ENCODE measurements at places on chromosomes 3 and 15.

- peak; percentile 33 for DNase-seq
Observed at GRCh38 chr15:89377842-89378295, 43.2 kb upstream of the POLG start.

GRCh38 chr15:64536244-64536836 lies 76.0 kb downstream of the ZNF609 start:
- no peak for DNase-seq

DNA sequence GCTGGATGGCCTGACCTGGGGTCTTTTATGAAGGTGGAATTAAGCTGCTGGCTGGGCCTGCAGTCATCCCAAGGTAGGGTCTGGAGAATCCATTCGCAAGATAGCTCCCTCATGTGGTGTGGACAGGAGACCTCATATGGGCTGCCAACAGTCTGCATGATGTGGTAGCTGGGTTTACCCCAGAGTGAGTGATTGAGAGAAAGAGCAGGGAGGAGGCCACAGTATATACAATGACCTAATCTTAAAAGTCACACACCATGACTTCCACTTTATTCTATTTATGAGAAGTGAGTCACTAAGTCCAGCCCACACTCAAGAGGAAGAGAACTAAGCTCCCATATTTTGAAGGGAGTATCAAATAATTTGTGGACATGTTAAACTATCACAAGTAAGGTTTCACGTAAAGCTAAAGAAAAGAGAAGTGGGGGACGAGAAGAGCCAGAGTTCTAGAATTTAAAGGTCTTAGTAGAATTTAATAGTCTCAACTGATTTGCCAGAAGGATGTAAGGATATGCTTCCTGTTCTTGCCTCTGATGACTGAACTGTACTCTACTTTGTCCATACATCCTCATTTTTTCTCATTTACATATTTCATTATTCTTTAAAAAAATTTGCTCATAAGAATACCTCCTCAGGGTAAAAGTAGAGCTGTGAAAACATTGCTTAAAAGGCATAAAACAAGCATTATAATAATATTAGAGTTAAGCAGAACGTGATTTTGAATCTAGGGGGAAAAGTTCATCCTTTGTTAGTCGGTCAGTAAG lies 184.4 kb downstream of the PEX5L start:
- DNase-seq: no peak

GRCh38 chr3:21013566-21013965 lies 737.4 kb downstream of the ZNF385D start:
- no peak for DNase-seq

- DNase-seq: no peak
Observed at GRCh38 chr15:60773901-60774300, 295.0 kb upstream of the ICE2 start.

DNA sequence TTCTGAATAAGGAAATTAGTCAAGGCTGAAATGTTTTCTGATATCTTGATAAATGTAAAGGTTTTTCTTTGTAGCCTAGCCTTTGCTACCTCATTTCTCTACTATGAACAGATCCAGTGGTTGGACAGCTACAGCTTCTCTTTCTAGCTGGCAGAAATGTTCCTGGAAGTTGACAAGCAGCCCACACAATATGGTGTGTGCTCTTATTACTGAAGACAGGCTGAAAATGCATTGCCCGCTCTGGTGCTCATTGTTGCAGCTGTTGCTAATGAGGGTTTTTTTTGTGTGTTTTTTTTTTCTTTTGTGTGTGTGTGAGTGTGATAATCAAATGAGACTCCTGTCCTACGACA lies 844.3 kb upstream of the SEMA6D start:
- no peak for DNase-seq

- no peak for DNase-seq
Observed at GRCh38 chr15:51281368-51281967, 56.9 kb downstream of the CYP19A1 start.

- DNase-seq: no peak
Observed at GRCh38 chr15:49242820-49243219, 72.8 kb downstream of the GALK2 start.

GRCh38 chr3:192726385-192726784 lies 956 bp downstream of the FGF12 start:
- DNase-seq: no peak

DNA sequence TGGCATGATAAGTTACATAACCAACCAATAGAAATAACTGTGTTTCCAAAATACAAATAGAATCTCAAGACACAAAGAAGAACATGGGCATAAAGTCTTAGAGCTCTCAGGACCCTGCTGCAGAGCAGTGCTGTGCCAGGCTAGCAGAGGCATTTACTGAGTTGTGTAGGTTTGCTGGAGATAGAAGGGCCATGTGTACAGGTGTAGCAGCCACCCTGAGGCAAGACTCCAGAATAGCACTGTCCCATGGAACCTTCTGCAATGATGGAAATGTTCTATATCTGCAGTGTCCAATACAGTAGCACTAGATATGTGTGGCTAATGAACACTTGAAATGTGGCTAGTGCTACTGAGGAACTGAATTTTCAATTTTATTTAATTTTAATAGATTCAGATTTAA lies 267.0 kb upstream of the UMPS start:
- DNase-seq: no peak

DNA sequence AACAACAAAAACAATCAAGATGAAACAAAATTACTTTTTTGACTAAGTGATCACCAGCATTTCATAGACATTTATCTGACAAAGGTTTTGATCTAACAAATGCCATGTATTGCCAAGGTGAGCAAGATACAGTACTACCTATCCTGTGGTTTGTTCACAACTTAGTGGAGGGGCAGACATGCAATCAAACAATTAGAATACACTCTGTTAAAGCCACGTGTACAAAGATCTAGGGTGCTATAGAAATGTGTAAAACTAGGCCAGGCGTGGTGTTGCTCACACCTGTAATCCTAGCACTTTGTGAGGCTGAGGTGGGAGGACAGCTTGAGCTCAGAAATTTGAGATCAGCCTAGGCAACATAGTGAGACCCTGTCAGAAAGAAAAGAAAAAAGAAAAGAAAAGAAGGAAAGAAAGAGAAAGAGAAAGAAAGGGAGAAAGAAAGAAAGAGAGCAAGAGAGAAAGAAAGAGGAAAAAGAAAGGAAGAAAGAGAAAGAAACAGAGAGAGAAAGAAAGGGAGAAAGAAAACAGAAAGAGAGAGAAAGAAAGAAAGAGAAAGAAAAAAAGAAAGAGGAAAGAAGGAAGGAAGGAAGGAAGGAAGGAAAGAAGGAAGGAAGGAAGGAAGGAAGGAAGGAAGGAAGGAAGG lies 1.4 kb upstream of the TRIM69 start:
- DNase-seq: no peak
